ENCODE measurements at places on chromosomes 16 and 17.

GRCh38 chr17:50771991-50772785 lies 4.9 kb upstream of the ANKRD40CL start:
- DNase-seq: no peak

DNA sequence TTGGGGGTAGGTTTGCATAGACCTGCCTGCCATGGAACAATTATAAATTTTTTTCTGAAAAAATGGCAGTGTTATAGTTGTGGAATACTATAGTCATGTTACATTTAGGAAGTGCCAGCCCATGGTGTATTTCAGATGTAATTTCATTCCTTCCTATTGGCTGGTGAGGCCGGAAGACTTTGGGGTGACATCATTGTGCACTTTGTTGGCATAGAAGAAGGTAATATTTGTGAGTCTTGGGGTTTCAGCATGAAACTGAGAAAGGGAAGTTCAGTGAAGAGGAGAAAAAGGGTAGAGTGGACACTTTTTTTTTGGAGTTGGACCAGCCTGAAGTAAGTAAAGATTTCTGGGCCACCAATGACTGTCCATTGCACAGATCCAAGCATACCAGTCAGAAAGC lies 16.0 kb upstream of the HEATR6 start:
- DNase-seq: no peak

DNA sequence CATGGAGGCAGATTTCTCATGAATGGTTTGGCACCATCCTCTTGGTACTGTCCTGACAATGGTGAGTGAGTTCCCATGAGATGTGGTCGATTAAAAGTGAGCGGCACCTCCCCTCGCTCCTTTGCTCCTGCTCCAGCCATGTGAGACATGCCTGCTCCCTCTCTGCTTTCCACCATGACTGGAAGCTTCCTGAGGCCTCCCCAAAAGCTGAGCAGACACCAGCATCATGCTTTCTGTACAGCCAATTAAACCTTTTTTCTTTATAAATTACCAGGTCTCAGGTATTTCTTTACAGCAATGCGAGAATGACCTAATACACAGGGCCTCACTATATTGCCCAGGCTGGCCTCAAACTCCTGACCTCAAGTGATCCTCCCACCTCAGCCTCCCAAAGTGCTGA lies 12.1 kb downstream of the ZNF500 start:
- DNase-seq: no peak

GRCh38 chr16:89924297-89924924 lies 1.3 kb downstream of the TUBB3 start:
- DNase-seq: peak; percentile 42

GRCh38 chr16:80591071-80591915 lies 50.5 kb downstream of the DYNLRB2 start:
- no peak for DNase-seq

DNA sequence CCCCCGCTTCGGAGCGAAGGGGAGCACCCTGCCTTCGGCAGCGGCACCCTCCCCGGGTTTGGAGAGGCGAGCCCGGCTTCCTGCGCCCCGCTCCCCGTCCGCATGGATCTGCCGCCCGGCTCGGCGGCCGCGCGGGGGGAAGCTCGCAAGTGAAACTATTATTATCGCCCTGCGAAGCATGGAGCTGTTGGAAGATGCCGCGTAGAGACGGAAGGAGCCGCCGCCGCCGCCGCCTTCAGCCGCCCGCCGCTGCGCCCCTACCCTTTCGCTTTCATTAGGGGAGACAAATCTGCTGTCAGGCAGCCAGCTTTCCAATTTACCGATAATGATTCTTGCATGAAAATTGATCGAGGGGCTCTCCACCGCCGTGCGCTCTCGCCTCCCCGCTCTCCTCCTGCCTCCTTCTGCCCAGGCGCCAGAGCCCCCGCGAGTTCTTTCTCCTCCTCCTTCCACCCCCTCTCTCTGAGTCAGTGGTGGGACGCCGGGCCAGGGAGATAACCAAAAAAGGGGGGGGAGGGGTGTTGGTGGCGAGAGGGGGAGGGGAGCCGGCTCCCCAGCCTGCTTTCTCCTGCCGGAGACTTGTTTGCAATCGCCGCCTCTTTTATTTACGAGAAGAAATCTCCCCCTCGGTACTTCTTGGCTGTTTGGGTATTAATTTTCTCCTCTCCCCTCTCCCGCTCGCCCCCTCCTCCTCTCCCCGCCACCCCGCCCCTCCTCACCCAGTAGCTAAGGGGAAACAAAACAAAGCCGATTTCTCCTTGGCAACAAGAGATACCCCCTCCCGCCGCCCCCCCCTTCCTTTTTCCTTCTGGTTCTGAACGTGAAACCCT lies 58.0 kb upstream of the GSE1 start:
- peak; percentile 74 for DNase-seq

- DNase-seq: peak; percentile 92
Measured at GRCh38 chr17:48023400-48024148, 14.0 kb downstream of the COPZ2 start.

GRCh38 chr16:17439580-17439979 lies 31.2 kb downstream of the XYLT1 start:
- DNase-seq: no peak

- no peak for DNase-seq
Measured at GRCh38 chr17:30332057-30332542, 1.8 kb downstream of the TMIGD1 start.

- no peak for DNase-seq
Measured at GRCh38 chr17:80876950-80877728, 114.5 kb upstream of the CHMP6 start.

DNA sequence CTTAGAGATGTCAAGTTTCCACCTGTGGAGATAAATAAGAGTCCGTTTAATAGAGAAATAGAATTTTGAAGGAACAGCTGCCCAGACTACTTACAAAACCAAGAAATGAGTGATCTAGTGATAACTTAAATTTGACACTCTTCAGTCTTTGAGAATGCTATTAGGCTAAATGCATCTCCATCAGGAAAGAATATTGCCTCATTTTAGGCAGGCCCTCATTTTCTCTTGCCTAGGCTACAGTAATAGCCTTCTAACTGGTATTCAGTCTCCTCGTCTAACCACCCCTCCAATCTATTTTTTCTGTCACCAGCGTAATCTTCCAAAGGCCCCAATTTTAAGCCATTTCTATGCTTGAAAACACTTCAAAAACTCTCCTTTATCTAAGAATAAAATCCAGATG lies 537.8 kb upstream of the CA10 start:
- DNase-seq: peak; percentile 56

DNA sequence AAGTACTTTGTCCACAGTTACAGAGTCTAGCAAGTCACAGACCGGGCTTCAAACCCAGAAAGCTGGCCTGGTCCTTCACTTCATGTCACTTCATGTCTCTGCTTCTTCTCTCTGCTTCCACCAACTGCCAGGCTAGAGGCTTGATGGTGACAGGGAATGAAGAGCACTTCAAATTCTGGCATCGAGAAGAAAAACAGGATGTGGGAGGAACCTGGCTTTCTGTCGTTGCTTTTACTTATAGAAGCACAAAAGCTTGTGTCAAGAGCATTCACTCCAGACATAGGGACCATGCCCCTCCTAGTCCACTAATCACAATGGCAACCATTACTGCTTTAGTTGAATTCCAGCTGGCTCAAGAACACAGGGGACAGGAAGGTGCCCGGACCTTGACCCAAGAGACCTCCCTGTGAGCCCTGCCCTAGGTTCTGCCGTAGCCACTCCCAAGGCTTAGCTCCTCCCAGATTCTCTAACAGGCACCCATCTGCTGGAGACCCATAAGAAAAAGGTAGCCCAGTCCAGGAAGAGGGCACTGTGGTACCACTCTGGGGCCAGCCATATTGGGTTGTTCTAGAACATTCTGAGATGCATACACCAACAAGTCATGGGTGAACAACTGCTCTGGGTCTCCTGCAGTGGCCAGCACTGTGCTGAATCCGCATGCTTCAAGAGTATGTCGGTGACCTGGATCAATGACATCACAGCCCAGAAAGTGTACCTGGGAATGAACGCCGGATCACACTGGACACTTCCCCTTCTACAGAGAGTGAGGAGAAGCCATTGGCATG lies 181.8 kb downstream of the C16orf95 start:
- DNase-seq: no peak

GRCh38 chr17:32658470-32659418 lies 172.0 kb downstream of the CDK5R1 start:
- DNase-seq: no peak

DNA sequence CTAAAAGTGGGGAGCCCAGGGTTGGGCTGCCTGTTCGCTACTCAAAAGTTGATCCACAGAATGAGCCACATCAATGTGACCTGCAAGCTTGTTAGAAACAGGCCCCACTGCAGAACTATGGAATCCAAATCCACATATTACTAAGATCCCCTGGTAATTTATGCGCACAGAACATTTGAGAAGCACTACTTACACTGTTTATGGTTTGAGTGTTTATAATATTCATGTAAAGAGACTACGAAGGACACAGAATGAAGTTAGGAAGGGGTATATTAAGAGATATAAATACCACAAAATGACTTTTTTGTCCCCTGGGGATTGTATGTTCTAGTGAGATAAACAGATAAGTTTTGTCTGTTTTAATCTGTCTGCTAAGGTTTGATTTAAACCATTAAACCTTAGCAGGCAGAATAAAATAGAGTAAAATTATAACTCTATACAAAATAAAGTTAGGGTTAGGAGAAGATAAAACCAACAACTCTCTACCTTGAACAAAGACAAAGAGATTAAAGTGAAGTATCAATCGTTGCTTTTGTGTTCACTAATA lies 666.9 kb upstream of the SOX9 start:
- DNase-seq: no peak

DNA sequence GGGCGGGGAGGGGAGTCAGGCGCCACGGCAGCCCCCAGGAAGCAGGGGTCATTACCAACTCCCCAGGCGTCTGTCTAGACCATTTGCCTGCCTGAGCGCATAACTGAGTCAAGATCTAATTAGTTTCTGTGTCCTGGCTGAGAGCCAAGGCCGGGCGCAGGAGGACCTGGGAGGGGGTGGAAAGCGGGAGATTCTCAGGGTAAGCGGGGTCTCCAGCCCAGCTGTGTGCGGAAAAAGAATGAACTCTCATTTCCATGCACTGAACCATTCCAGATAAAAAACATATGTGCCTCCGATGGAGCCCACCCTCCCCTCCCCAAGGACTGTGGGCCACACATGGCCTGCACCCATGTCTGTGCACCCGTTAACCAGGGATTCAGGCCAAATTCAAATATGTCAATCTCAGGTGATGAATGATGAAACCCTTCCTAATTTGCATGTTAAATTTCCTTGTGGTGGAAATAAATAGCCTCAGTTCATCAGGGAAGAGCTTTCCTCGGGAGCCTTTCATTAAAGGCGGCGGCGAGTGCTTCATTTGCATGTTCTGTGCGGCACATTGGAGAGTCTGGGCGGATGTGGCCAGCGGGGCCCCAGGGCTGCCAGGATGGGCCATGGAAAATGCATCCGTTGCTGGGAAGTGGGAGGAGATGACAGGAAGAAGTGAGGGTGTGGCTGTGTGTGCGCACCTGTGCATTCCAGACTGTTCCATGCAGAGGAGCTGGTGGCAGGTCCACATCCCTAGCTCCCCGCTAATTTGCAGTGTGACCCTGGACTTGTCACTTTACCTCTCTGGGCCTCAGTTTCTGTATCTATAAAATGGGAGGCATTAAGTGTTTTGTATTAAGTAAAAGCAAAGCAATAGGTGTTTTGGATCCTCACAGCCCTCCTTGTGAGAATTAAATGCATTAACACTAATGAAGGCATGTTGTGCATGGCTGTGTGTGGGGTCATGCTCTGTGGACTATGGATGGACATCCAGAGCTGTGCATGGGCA lies 151.1 kb downstream of the SDK2 start:
- peak; percentile 68 for DNase-seq

DNA sequence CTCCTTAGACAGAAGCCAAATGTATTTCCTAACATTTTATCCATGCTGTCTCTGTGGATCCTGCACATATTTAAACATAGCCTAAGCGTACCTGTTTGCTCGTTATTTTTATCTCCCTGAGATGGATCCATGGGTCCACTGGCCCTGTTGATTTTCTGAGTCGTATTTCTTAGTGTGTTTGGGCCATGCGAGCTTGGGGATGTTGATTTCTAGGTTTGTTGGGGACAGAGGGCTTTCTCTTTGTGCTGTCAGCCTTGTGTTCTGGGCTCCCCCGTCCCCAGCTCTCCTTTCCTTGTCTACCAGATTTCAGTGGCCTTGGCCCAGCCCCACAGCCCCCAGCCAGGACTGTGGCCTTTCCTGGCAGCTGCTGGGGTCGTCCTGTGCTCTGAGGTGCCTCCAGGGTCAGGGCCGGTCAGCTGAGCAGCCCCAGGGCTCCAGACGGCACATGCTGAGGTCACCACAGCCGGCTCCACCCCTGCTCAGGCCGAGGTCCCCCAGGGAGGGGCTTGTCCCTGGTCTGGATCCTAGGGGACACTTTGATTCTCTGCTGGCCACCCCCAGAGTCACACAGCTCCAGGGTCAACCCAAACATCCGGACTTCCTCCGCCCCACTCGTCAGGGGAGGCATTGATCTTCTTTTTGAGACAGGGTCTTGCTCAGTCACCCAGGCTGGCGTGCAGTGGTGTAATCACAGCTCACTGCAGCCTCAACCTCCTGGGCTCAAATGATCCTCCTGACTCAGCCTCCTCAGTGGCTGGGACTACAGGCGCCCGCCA lies 4.4 kb downstream of the SSTR5 start:
- no peak for DNase-seq
